ENCODE measurements at places on chromosomes 1 and 21.
A peak's percentile ranks its signal among the peaks of the same experiment; 100 is the strongest.

DNA sequence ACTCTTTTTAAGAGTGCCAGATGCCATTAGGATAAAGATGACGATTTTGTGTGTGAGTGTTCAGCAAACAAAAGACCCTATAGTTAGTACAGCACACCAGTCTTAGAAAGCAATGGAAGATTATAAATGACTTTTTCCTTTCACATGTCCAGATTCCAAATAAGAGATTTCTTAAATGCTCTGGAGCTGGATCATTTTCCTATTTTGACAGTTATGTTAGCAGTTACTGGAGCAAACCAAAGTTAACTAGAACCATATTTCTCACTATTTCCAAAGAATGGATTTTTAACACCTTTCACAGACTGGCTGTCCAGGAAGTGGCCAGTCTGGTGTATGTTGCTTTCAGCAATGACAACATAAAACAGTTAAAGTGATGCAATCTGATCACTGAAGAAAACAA lies 905.8 kb upstream of the ADGRL2 start:
- DNase-seq: no peak
- H3K27ac ChIP-seq: no peak overlapping the region
- no peak overlapping the region for H3K4me3 ChIP-seq
- H3K27me3 ChIP-seq: no peaks in the 10 kb centered on the region

- H3K27ac ChIP-seq: no peak overlapping the region
- no peaks in the 10 kb centered on the region for H3K27me3 ChIP-seq
- H3K4me1 ChIP-seq: no peaks in the 10 kb centered on the region
- H3K36me3 ChIP-seq: no peaks in the 10 kb centered on the region
- no peak for DNase-seq
Observed at GRCh38 chr1:217889401-217889800, 258.3 kb downstream of the SPATA17 start.

DNA sequence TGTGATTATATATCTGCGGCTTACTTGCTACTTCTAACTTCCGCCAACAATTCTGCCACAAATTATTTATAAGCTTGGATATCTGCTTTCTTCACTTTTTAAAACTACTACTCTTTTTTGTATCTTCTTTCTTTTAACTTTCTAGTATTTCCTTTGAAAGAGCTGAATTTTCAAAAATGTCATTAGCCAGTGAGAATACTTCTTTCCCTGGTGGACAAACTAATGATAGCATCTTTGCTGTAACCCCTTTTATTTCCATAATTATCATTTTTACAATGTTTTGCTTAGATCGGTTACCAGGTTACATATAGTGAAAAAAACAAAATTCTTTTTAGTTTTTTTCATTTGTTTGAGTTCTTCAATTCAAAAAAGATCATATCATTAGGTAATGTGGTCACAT lies 355.9 kb upstream of the ADGRL4 start:
- no peaks in the 10 kb centered on the region for H3K27me3 ChIP-seq
- H3K4me1 ChIP-seq: no peaks in the 10 kb centered on the region
- H3K4me3 ChIP-seq: no peak overlapping the region

DNA sequence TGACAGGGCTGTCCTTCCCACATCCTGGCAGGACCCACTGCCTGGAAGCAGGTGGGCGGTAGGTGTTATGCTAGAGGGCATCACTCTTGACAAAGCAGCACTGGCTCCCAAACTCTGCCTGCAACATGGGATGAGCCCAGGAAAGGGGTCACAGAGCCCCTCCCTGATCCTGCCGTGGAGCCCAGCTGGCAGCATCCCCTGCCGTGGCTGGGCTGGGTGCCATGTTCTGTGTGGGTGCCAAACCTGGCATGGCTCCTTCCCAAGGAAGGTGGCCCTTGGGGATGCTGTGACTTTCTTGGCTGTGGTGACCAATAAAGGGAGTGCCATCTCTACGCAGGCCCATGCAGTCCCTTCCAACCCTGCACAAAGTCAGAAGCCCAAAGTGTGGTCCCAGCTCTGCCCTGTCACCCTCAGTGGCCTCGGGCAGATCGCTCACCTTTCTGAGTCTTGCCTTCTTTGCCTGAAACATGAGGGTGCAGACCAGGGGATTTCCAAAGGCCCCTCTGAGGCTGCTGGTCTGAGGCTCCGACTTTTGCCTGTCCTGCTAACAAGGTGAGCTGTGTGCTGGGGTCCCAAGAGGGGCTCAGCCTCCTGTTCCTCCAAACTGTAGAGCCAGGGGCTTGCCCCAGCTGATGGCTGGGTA lies 6.0 kb downstream of the CDK18 start:
- peak overlapping the region; percentile 92 for H3K27ac ChIP-seq
- no peaks in the 10 kb centered on the region for H3K27me3 ChIP-seq
- peaks cover 45% of the 10 kb centered on the region for H3K4me1 ChIP-seq
- H3K36me3 ChIP-seq: no peaks in the 10 kb centered on the region
- DNase-seq: no peak

GRCh38 chr1:157512036-157512969 lies 40.0 kb downstream of the FCRL5 start:
- H3K4me1 ChIP-seq: no peaks in the 10 kb centered on the region
- no peak for DNase-seq
- no peak overlapping the region for H3K27ac ChIP-seq
- H3K36me3 ChIP-seq: no peaks in the 10 kb centered on the region
- H3K27me3 ChIP-seq: no peaks in the 10 kb centered on the region
- no peak overlapping the region for H3K4me3 ChIP-seq

GRCh38 chr1:70256664-70257063 lies 35.5 kb downstream of the SRSF11 start:
- no peak overlapping the region for H3K27ac ChIP-seq
- no peaks in the 10 kb centered on the region for H3K4me1 ChIP-seq
- H3K4me3 ChIP-seq: no peak overlapping the region

DNA sequence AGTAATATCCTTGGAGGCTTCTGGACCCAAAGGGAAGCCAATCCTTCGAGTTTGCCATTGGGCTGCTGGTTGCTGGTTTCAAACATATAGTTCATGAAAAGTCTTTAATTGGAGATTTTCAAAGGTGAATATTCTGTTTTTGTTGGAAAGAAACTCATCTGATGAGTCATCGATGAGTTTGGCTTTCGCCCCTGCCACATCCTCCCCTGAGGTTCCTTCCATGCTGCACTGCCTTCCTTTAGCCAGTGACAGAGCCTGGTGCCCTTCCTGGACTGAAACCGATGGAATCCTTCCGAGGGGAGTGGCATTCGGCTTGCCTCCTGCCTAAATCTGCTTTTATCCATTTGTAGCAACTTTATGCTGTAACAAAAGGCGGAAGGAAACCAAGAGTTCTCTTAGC lies 550.0 kb downstream of the KIF26B start:
- H3K4me3 ChIP-seq: no peak overlapping the region
- H3K27me3 ChIP-seq: no peaks in the 10 kb centered on the region
- no peak for DNase-seq

DNA sequence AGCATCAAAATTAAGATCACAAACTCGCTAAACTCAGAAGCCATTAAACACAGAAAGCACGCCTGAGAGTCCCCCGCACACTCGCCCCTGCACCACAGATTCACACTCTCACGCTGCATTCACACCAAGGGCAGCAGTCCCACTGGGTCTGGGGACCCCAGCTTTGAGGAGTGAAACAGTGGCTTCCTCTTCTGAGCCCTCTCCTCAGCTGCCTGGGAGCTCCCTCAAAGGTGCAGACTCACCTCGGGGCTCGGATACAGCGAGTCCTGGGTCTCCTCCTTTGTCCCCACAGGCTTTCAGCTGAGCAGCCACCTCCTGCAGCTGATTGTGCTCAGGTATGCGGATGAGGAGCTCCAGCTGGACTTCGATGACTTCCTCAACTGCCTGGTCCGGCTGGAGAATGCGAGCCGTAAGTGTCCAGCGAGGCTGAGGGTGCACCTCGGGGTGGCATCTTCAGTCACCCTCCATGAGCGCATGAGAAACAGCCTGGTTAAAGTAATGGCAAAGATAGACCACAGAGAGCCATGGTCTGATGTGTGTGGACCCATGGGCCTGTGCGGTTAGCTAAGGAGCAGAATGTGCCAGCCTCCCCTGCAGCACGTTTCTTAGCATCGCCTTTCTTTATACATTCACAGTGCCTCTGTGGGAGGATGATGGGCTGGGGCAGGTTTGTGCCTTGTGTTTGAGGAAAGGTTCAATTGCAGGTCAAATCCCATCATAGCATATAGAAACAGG lies 47.9 kb downstream of the CAPN9 start:
- no peak overlapping the region for H3K4me3 ChIP-seq
- H3K4me1 ChIP-seq: no peaks in the 10 kb centered on the region
- no peaks in the 10 kb centered on the region for H3K36me3 ChIP-seq
- DNase-seq: no peak
- no peaks in the 10 kb centered on the region for H3K27me3 ChIP-seq

- H3K27me3 ChIP-seq: no peaks in the 10 kb centered on the region
- DNase-seq: no peak
- H3K27ac ChIP-seq: no peak overlapping the region
Observed at GRCh38 chr21:32141318-32141633, 137.6 kb downstream of the MIS18A start.

- H3K4me1 ChIP-seq: peaks cover 21% of the 10 kb centered on the region
- H3K4me3 ChIP-seq: no peak overlapping the region
- no peaks in the 10 kb centered on the region for H3K27me3 ChIP-seq
- no peak overlapping the region for H3K27ac ChIP-seq
- no peak for DNase-seq
Observed at GRCh38 chr21:29235714-29236197, 63.0 kb upstream of the BACH1 start.

DNA sequence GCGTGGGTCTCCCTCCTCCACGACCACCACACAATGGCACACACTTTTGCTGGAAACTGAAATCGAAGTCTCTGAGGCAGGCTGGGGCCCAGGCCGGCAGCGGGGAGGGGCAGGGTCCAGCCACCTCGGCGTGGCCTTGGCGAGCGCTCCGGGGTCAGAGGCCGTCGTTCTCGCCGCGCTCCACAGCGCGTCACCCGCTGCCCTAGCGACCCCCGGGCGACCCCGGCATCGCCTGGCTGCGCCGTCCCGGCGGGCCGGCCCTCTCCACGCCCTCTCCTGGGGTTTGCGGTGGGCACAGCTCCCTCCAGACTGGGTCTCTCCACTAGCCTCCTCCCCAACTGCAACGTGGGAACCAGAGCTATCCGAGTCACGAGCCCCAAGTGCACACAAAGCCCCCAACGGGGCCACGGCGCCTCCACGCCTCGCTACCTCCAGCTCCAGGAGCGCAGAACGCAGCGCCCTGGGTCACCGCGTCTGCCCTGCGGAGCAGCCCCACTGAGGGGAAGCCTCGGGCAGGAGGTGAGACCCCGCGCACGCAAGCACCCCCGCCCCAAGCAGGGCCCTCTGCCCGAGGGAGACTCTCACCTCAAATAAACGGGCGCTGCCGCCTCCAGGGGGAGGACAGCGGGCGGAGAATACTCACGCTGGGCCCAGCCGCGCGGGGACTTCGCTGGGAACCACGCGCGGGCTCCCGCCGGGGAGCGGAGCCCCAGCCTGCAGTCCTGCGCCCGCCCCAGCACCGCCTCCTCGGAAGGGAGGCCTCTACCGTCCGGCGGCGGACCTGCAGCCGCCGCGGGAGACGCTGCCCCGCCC lies 134.0 kb upstream of the BARHL2 start:
- no peaks in the 10 kb centered on the region for H3K36me3 ChIP-seq
- no peak overlapping the region for H3K27ac ChIP-seq
- H3K4me3 ChIP-seq: peak overlapping the region; percentile 87
- DNase-seq: peak; percentile 14

GRCh38 chr1:88608139-88608943 lies 75.7 kb upstream of the PKN2 start:
- H3K4me1 ChIP-seq: no peaks in the 10 kb centered on the region
- no peaks in the 10 kb centered on the region for H3K36me3 ChIP-seq
- DNase-seq: no peak
- no peaks in the 10 kb centered on the region for H3K27me3 ChIP-seq
- H3K4me3 ChIP-seq: no peak overlapping the region

DNA sequence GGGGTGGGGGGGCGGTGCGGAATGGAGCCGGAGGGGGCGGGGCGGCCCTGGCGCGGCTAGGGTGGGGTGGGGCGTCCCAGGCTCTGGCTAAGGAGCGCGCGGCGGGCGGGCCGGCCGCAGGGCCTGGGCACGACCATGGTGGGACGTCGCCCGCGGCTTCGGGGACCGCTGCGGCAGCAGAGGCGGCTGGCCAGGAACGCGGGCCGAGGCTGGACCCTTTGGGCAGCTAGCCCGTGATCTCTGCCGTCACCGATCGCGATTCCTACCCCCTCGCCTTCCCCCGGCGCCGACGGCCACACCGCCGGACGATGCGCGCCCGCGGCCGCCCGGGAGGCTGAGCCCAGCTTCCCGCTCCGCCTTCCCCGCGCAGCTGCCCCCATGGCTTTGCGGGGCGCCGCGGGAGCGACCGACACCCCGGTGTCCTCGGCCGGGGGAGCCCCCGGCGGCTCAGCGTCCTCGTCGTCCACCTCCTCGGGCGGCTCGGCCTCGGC lies at the start of gene MAP3K21:
TSS of gene MAP3K21 (plus strand) at position 74 of the 491 bp plus-strand sequence. CDS start at position 379, 305 bp downstream.
- peak within 1 kb of the TSS; percentile 72 for H3K27ac ChIP-seq
- no peaks in the 10 kb centered on the region for H3K36me3 ChIP-seq
- no peak for DNase-seq

Data from ascending aorta (tissue), 2 donors.